ENCODE measurements at places on chromosomes 7 and 10. TPM values are rescaled to one million over a fixed set of nuclear protein-coding genes. Genes with fewer than 3 reads are reported as not detected.

NOS3 gene
- 0.61 TPM for polyA plus RNA-seq

- no peaks in the 10 kb centered on the region for H3K4me1 ChIP-seq
- no peaks in the 10 kb centered on the region for H3K36me3 ChIP-seq
- DNase-seq: no peak
- H3K27ac ChIP-seq: no peak overlapping the region
Observed at GRCh38 chr7:42453931-42454361, 216.9 kb upstream of the GLI3 start.

GRCh38 chr7:36741866-36742265 is 17.6 kb upstream of the AOAH start:
- no peak overlapping the region for H3K27ac ChIP-seq
- no peaks in the 10 kb centered on the region for H3K27me3 ChIP-seq
- no peaks in the 10 kb centered on the region for H3K36me3 ChIP-seq
- no peak for DNase-seq

DNA sequence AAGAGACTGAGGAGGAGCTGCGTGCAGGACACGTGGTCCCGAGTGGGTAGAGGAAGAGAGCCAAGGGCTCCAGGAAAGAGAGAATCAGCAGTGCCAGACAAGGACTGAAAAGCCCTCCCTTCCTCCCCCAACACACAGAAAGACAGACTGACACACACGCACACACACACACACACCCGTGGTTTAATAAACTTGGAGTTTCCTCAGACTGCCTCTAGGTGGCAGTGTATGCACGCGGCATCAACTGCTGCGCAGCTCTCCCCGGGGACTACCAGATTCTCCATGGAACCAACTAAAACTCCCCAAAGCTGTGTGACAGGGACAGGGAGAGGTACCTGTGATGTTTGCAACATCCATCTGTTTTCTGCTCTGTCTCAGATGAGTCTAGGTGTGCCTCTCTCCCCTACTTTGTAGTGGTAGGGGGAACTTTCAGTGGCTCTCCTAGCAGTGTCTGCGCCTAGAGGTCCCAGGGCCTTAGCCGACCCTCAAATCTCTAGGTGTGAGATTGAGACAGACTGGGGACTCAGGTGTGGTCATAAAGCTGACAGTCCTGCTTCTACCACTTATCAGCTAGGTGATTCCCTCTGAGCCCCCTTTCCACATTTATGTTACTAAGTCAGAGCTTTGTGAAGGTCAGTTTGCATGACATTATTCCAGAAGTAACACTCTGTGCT is 9.3 kb upstream of the TSPAN14 start:
- no peak overlapping the region for H3K27ac ChIP-seq
- H3K27me3 ChIP-seq: no peaks in the 10 kb centered on the region
- no peaks in the 10 kb centered on the region for H3K4me1 ChIP-seq
- H3K36me3 ChIP-seq: no peaks in the 10 kb centered on the region
- H3K4me3 ChIP-seq: no peak overlapping the region

GRCh38 chr7:52700349-52700748 is 335.1 kb upstream of the POM121L12 start:
- no peaks in the 10 kb centered on the region for H3K27me3 ChIP-seq
- H3K27ac ChIP-seq: no peak overlapping the region
- no peaks in the 10 kb centered on the region for H3K36me3 ChIP-seq
- DNase-seq: no peak

DNA sequence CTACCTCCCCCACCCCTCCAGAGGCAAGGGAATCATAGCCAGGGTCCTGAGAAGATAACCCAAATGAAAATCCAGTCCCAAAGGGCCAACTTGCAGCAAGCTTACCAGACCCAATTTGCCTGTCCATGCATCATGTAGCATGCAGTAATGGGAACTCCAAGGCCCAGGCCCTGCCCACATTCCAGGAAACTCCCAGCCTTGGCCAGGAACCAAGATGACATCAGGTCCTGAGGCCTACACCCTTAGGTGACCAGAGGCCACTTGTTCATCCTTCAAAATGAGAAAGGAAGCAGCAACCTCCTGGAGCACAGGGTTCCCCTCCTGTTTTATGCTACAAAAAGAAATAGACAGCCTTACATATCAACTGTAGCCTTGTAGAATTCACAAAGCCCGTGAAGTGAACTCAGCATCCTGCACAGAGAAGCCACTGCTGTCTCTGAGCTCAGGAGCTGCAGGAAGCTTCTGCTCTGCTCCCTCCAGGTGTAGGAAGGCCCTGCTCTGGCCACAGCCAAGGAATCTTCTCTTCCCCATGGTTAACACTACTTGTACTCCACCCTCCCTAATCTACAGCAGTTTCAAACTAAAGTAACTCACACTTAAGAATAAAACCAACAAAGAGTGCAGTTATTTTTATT is 30.3 kb upstream of the GRB10 start:
- DNase-seq: peak; percentile 86
- H3K27me3 ChIP-seq: no peaks in the 10 kb centered on the region
- H3K36me3 ChIP-seq: no peaks in the 10 kb centered on the region
- H3K4me3 ChIP-seq: no peak overlapping the region

GSTO2 gene
- polyA plus RNA-seq: 2.2 TPM
